ENCODE measurements at places on chromosomes 6 and 20.

DNA sequence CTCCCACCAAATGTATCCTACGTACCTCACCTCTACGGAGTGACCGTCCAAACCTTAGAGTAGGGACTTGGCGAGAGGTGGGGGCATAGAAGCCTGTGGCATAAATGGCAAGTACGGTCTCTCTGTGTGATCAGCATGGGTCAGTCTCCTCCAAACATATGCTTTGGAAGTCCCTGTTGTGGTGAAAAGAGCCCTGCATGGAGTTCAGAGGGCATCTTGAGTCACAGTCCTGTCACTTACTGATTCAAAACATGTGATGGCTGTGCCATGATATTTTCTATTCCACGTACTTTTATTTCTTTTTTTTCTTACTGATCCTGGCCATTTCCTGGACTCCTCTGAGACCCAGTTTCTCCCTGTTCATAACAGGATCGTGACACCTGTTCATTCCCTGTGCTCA is 67.5 kb upstream of the CEP85L start:
- no peak for DNase-seq

GRCh38 chr6:84466511-84466910 is 239.1 kb upstream of the CEP162 start:
- no peak for DNase-seq

GRCh38 chr6:46288835-46289234 is 118.1 kb upstream of the ENPP5 start:
- no peak for DNase-seq

- DNase-seq, result no peak
These were observed 109.5 kb downstream of the SNX5 start for GRCh38 chr20:17859002-17859615.

- peak; percentile 92 for DNase-seq
These were observed at the start of gene NOP56 for GRCh38 chr20:2651772-2652723. NOP56 (plus strand) TSS chr20:2652632; CDS start chr20:2652661, 29 bp downstream.

DNA sequence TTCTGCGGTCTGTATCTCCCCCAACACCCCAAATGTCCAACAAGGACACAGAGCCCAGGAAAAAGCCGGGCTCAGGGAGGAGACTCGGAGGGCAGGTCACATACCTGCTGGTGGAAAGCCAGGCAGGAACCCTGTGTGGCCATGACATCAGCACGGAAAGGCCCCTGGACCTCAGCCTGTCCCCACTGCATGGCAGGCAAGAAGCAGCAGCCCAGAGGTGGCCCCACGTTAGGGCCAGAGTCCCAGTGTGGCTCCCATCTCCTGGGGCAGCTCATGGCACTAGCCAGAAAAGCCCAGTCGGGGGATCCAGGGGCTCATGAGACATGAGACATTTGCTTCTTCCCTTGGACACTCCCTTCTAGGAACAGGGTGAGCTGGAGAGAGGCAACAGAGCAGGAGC is 258.7 kb downstream of the DLL1 start:
- DNase-seq, result no peak

GRCh38 chr6:85240787-85241385 is 209.0 kb upstream of the NT5E start:
- DNase-seq, result no peak

- DNase-seq, result no peak
These were observed 4.3 kb downstream of the EYA4 start for GRCh38 chr6:133245422-133245903.

DNA sequence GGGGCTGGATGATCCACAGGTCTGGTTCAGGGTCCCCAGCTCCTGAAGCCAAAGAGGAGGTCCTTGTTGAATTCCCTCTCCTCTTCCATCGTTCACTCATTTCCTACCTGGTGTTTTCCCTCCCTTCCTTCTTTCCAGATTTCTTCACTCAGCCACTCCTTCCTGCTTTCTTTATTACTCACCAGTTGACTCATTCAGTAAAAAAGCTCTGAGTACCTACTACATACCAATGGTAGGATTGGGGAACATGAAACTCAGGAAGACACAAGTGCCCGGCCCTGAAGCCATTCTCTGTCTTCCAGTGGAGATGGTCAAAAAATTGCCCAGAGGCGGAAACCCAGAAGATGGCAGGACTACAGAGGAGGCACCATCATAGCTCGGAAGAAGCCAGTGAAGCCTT is 11.9 kb upstream of the NSFL1C start:
- DNase-seq, result no peak
